CMK (cell line): ENCODE measurements at places on chromosomes 11 and 22.

DNA sequence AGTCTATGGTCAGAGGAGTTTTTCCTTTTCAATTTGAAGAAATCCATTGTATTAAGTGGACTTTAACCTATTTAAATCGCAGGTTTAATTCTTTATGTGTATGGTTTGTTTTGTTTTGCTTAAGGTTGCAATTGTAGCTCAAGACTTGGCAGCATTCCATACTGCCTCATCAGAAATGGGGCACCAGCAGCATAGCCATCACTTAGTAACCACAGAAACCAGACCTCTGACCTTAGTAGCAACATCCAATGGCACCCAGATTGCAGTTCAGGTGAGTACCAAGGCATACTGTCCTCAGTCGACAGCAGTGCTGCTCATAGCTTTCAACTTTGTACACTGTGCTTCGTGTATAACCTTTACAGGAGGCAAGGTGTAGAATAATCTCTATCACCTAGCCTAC, 48.4 kb upstream of the WEE1 start:
- DNase-seq, result no peak

DNA sequence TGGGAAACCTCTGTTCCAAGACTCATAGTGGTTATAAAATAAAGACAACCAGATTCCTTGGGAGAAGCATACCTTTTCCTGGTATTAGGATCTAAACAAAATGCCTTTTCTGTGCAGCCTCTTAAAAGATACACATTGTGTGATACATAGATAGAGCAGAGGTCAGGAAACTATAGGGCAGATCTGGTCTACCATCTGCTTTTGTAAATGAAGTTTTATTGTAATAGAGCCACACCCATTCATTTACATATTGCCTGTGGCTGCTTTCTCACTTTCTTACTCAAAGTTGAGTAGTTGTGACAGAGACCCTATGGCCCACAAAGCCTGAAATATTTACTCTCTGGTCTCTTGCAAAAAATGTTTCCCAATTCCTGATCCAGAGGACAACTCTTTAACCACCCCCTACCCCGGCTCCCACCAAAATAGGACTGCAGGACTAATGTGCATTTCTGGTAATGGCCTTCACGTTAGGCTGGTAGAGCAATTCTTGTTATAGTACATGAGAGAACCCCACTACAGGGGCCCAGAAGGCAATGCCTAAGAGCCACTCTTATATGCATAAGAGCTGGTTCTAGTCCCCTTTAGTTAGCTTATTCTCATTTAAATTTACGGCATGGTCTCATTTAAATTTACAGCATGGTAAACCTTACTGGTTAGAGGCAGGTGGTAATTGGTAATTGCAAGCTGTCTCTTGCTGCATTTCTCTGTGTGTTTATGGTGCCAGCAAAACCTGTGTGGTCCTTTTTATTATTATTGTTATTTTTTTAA, 76.8 kb upstream of the YWHAH start:
- DNase-seq, result peak; percentile 27

DNA sequence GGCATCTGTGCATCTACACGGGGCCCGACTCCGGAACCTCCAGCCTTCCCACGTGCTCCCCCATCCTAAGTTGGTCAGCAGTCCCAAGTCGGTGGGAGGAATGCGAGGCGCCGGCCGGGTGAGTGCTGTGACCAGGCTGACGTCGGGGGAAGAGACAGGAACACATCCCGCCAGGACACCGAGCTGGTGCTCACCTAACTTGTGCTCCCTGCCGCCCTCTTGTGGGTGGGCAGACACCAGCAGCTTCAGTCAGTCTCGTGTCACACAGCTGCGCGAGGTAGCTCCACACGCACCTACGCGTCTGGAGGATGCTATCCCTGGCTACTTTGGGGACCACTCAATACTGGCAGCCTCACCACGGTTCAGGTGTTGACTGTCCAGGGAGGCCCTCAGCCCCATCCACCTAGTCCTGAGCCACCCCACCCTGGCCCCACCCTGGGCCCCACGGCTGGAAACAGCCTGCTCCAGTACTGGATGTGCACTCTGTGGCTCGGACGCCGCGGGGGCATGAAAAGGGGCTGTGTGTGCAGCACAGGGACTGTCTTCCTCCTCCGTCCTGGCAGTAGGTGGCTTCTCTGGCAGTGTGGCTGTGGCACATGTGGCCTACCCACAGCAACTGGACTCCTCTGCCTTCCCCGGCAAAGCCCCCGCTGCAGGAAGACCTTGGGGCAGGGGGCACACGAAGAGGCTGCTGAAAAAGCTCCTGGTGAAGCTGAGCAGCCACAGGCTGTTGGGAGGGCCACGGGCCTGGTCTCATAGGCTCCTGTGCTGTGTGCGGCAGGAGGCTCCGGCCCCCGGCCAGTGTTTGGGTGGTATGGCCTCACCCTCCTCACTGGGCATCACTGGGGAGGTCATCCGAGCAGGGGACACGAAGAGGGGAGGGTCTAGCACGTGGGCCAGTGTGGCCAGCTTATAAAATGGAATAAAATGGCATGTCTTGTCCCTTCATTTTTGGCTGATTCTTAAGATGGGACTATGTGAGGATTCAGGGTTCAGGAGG, 11.2 kb upstream of the BID start:
- no peak for DNase-seq

DNA sequence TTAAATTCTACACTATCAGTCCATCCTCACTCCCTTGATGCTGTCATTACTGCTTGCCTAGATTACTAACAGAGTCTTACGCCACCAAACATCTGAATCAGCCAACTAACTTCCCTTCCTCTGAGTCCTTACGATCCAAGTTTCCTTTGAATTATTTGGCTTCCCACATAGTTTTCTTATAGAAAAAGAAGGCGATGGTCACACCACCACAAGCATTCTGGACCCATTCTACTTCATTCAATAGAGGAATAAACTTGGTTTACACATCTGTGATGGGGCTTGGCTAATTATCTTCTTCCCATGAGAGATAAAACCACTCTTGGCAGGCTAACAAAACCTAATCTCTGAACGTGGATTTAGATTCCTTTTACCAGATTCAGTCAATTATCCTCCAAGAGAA, 35.0 kb downstream of the INTS4 start:
- DNase-seq, result no peak

DNA sequence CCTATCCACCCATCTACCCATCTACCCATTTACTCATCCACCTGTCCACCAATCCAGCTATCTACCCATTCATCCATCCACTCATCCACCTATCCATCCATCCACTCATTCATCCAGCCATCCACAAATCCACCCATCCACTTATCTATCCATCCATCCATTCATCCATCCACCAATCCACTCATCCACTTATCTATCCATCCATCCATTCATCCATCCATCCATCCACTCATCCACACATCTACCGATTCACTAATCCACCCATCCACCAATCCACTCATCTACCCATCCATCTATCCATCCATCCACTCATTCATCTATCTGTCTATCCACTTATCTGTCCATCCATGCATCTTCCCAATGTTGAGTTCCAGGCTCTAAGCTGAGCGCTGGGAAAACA, 1.7 kb upstream of the SPI1 start:
- DNase-seq, result no peak

DNA sequence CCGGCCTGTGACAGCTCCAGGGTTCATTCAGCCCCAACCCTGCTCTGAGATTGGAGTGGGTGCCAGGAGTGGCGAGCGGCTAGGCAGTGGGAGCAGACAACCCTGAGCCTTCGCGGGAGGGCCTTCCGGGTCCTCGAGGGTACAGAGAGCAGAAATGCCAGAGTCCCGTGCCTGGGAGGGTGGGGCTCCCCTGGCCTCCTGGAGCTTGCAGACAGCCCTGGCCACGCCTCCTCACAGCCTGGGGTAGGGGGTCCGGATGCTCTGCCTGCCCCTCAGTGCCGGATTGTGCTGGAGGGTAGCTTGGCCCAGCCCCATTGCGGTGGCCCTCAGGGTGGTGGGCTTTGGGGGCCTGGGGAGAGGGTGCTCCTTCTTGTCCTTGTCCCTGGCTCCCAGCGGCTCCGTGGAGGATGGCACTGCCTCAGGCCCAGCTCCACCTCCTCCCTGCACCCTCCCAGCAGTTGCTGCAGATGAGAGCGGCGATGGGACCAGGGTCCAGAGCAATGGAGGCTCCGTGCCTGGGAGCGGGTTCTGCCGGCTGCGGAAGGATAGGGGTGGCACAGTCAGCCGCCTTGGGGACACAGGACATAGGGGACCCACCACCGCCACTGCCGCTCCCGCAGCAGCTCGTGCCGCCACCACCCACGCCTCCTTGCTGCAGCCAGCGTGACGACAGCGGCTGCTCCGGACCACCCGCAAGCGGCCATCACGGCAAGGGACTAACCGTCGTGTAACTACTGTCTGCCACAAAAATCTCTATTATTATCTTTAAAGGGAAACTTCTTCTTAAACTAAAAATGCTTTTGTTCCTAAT, 34.9 kb upstream of the OR10G7 start:
- no peak for DNase-seq

- no peak for DNase-seq
These were observed 3.8 kb upstream of the GGA1 start for GRCh38 chr22:37604875-37605274.

- no peak for DNase-seq
These were observed 14.8 kb downstream of the CHKA start for GRCh38 chr11:68106165-68106940.

DNA sequence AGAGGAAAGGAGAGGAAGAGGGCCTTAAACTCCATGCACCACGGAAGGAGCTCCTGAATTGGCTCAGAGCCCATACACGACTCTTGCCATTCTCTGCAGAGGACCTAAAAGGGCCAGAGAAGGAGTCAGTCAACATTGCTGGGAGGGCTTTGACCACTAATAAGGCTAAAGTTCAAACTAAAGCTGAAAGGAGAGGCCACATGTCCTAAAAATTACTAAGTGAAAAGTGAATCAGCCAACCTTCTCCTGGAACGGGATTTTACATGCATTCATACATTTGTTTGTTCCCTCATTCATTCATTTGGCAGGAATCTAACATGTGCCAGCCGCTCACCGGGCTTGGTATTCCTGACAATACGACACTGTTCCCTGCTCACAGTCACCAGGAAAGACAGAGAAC, 10.5 kb downstream of the CLMP start:
- DNase-seq, result no peak
